Stimulated activated CD4-positive, alpha-beta T cell treated with anti-CD3 and anti-CD28 coated beads, TNF-alpha, amount 100 ng/mL, for 1 hour (primary cell): ENCODE measurements at places on chromosomes 3 and 15.

- no peak for DNase-seq
Measured at GRCh38 chr15:63056829-63057228, 14.3 kb downstream of the TPM1 start.

GRCh38 chr15:87896936-87897335, 359.6 kb downstream of the NTRK3 start:
- DNase-seq: no peak

DNA sequence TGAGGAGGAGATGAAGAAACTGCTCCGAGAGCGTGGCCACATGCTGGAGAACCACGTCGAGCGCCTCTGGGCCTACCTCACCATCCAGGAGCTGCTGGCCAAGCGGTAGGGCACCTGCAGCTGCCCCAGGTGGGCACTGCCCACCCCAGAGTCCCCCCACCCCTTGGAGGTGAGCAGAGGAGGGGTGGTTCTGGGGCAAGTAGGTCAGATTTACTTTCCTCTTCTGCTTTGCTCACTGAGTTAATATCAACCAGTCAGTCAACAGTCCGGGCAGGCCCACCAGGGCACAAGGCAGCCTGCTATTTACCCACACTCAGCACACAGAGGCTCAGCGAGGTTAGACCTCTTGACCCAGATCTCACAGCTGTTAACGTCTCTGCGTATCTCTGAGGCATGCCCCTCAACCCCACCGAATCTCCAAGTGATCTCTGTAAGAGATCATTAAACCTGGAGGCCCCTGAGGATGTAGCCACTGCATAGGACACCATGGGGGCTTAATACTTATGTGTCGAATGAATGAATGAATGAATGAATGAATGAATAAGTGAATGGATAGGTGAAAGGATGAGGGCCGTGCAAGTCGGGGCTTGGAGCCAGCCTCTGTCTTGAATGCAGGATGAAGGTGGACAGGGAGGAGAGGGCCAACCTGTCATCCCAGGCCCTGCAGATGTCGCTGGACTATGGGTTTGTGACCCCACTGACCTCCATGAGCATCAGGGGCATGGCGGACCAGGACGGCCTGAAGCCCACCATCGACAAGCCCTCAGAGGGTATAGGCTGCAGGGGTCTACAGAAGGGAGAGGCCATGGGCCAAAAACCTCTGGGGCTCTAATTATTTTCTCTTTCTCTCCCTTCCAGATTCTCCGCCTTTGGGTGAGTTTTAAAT, 8.0 kb upstream of the ITIH3 start:
- DNase-seq: no peak

GRCh38 chr15:73139744-73140553, 87.7 kb downstream of the NEO1 start:
- no peak for DNase-seq

- no peak for DNase-seq
Measured at GRCh38 chr15:85336880-85337279, 43.5 kb upstream of the AKAP13 start.

GRCh38 chr15:87816811-87817210, 439.7 kb downstream of the NTRK3 start:
- no peak for DNase-seq

- no peak for DNase-seq
Measured at GRCh38 chr3:184574515-184575417, 13.2 kb downstream of the EPHB3 start.

GRCh38 chr3:102400142-102400541, 34.7 kb upstream of the ZPLD1 start:
- no peak for DNase-seq

GRCh38 chr3:186096290-186096689, 12.6 kb downstream of the ETV5 start:
- DNase-seq: no peak
